Osteocyte (in vitro differentiated cells): ENCODE measurements at places on chromosomes 2 and 18. TPM values are rescaled to one million over a fixed set of nuclear protein-coding genes. Genes with fewer than 3 reads are reported as not detected.

DNA sequence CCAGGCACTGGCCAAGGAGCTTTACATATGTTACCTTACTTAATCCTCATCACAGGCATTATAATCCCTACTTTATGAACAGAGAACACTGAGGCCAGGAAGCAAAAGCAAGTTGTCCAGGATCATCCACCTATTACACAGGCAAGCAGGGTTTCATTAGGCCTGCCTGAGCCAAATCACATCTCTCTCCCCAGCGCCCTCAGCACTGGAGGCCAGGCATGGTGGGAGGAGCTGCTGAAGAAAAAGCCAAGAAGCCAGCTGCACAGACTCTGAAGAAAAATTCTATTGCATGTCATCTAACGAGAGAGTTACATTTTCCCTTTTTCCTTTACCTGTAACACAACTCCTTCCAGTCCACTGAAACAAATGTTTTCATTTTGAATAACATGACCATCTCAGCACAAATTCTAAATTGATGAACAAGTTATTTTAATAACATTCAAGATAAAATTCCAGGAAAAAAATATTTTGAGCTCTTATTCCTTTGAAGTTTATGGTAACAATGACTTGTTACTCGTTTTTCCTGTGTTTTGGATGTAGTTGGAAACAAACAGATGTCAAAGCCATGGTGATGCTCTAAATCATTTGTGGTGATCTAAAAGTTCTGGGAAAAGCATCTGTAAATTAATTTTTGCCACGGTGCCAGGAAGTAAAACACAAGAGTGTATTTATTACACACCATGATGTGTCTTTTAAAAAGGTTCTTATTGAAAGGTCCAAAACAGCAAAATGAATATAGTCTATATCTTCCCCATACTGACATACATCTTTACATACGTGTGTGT is 139.0 kb upstream of the ITGB6 start:
- no peak for DNase-seq

GRCh38 chr2:197239434-197239833 is 71.1 kb downstream of the ANKRD44 start:
- DNase-seq, result no peak

The FAM228A gene
- total RNA-seq, result 0.32 TPM in 1 of 2 replicates, not detected in the other

The GRB14 gene
- 0.83 and 2.5 TPM in 2 replicates for total RNA-seq

The ANO7 gene
- total RNA-seq, result 1.3 TPM in 2 replicates
